ENCODE measurements at places on chromosomes 12 and 14. TPM values are rescaled to one million over a fixed set of nuclear protein-coding genes. Genes with fewer than 3 reads are reported as not detected.

DNA sequence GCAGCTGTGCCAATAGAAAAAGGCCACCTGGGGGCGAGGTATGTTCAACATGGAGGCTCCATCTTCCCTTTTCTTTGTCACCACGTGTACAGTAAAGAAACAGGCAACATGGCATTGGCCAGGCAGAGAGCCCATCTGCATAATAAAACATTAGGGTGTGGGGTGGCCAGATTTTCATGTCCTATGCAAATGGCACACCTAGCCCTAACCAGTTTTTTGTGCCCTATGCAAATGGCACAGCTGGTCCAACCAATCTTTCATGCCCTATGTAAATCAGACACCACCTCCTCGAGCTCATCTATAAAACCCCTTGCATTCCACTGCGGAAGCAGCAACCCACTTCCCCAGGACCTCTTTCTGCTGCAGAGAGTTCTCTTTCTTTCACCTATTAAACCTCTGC is 149.1 kb upstream of the RGS6 start:
- no peak for DNase-seq

DNA sequence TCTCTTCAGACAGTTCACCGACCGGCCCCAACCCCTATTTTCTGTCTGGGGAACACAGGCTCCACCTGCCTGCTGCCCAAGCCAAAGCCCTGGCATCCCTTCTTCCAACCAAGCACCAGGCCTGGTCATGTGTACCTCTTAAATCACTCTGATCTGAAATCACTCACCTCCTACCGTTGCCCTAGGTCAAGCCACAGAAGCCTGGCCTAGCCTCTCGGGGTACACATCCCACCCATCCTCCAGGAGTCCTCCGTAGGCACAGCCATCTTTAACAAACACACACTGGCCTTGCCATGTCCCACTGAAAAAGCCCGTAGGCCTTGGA is 81.8 kb downstream of the IRF2BPL start:
- no peak for DNase-seq

ACSS3 gene
- polyA plus RNA-seq, result 18.4 TPM

DNA sequence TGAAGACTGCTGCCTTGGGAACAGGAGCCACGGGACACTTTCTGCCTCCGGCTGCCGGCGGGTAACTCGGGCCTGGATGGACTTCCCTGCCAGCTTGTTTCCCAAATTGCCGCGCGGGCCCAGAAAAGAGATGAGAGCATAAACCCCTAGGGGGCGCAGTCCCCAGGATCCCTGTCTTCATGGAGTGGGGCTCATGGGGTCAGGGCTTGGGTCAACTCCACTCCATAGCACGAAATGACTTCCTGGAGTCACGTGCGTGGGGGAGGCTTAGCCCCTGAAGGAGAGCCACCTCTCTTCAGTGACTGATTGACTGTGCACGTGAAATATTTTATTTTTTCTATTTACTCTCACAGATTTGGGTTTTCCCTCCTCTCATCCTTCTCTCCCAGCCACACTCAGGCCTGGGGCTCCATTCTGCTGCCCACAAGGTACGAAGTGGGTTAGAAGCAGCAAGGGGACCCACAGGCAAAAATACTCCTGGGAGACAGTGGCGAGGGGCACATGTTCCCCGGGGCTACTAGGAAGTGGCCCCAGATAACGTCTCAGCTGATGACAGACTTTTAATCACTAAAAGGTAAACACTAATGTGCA is 10.0 kb downstream of the PGF start:
- DNase-seq, result no peak

- no peak for DNase-seq
Measured at GRCh38 chr14:55586411-55586810, 6.4 kb downstream of the KTN1 start.

DNA sequence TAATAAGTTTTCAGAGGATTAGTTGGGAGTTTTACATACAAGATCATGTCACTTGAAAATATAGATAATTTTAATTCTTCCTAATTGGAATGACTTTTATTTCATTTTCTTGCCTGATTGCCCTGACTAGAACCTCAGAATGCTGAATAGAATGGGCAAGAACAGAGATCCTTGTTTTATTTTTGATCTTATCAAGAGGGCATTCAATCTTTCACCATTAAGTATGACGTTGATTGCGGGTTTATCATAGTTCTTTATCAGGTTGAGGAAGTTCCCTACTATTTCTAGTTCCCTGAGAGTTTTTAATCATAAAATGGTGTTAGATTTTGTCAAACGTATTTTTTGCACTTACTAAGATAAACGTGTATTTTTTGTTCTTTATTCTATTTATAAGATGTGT is 124.3 kb downstream of the DICER1 start:
- DNase-seq, result no peak

- DNase-seq, result no peak
Measured at GRCh38 chr14:91261115-91261514, 16.6 kb upstream of the GPR68 start.

DNA sequence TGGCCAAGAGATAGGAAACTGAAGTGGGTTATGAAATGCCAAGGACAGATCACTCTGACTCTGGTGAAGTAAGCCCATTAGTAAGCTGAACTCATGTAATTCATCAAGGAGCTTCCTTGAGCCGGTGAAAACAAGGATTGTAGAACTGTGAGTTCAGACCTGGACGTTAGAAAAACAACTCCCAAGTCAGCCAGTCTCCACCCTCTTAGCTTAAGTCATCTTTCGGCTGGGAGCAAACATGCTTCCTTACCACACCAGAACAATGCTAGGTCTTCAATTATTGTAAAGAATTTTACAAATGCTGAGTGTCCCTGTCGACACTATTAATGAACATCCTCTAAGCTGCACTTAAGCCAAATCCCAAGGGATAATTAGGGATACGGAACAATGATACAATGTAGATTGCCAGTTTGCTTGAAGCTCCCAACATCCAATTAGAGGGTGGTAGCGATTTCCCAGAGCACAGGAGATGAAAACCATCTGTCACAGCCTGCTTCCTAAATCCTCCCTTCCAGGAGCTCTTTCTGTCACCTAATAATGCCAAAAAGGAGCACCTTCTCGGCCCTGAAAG is 45.7 kb upstream of the VASH1 start:
- no peak for DNase-seq

LALBA gene
- not detected for polyA plus RNA-seq

Measured in right renal pelvis (tissue), 4 donors.